Fibroblast of upper back skin (primary cell): ENCODE measurements at places on chromosomes 2 and 18.

GRCh38 chr2:182716650-182716979 is 558 bp downstream of the DNAJC10 start:
- no peak for DNase-seq

GRCh38 chr2:238149841-238150572 is 8.8 kb upstream of the ERFE start:
- no peak for DNase-seq

DNA sequence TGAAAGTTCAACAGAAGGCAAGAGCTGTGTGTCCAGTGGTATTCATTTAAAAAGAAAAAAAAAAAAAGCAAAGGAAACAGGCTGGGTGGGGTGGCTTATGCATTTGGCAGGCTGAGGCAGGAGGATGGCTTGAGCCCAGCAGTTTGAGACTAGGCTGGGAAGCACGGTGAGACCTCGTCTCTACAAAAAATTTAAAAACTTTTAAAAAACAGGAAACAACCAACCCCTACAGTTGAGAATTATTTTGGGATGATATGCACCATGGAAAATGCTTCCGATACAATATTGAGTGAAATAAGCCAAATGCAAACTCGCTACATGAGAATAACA is 31.2 kb downstream of the PTPN18 start:
- DNase-seq, result no peak

DNA sequence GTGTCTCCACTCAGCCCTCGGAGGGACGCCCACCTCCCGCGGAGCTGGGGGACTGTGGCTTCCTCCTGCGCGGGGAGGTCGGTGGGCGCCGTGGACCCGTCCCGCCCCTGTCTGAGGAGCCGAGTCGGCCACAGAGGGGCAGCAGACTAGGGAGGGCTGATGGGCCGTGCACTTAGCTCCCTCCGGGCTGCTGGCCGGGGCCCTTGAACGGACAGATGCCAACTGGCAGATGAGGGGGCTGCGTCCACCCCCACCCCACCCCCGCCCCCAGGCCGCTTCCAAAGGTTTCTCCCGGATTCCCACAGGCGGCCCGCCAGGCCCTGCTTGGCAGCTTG is 10.4 kb upstream of the UBE2F start:
- no peak for DNase-seq

DNA sequence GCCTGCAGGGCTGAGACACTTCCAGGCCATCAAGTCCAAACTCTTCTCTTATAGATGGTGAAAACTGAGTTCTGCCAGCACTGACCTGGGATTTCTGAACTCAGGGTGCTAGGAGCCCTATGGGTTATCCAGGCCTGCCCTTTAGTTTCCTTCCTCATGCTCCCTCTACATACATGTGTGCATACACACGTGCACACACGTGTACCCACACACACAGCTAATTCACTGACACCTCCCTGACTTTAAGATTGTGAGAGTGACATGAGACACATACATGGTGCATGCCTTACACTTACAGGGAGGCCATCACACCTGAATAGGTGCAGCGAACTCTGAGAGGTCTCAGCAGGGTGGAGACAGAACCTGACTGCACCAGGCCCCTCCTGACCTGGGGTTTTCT is 267.4 kb downstream of the CYP26B1 start:
- no peak for DNase-seq
